SK-N-SH (cell line): ENCODE measurements at places on chromosomes 1 and 21. TPM values are rescaled to one million over a fixed set of nuclear protein-coding genes. Genes with fewer than 3 reads are reported as not detected.
A peak's percentile ranks its signal among the peaks of the same experiment; 100 is the strongest.

Gene RYR2
- polyA plus RNA-seq = under 0.01 and 0.03 TPM in 2 replicates

Gene C1orf115
- polyA plus RNA-seq = 4.0 and 4.2 TPM in 2 replicates

Gene CASQ2
- not detected in 2 replicates for polyA plus RNA-seq

Gene SLC9A1
- 5.6 and 11.4 TPM in 2 replicates for polyA plus RNA-seq

Gene IL20
- polyA plus RNA-seq = not detected in 2 replicates

Gene TDRD5
- not detected in 2 replicates for polyA plus RNA-seq

Gene OR2M3
- polyA plus RNA-seq = not detected in 2 replicates

Gene TSPEAR
- polyA plus RNA-seq = 0.03 and 0.08 TPM in 2 replicates

Gene NPR1
- polyA plus RNA-seq = 0.05 and 0.12 TPM in 2 replicates

Gene PLA2G2D
- not detected in 2 replicates for polyA plus RNA-seq

Gene KCNK2
- 12.2 and 16.2 TPM in 2 replicates for polyA plus RNA-seq

Gene WNT9A
- 0.31 and 0.36 TPM in 2 replicates for polyA plus RNA-seq

Gene OR10J1
- polyA plus RNA-seq = not detected in 2 replicates

Gene S100A7A
- not detected in 2 replicates for polyA plus RNA-seq

Gene PLPPR4
- 0.61 and 2.1 TPM in 2 replicates for polyA plus RNA-seq

- DNase-seq = no peak
Measured at GRCh38 chr1:26353976-26354820, at the start of gene CRYBG2. CRYBG2 (minus strand) TSS chr1:26354130; CDS start chr1:26346657, 7,473 bp downstream.

DNA sequence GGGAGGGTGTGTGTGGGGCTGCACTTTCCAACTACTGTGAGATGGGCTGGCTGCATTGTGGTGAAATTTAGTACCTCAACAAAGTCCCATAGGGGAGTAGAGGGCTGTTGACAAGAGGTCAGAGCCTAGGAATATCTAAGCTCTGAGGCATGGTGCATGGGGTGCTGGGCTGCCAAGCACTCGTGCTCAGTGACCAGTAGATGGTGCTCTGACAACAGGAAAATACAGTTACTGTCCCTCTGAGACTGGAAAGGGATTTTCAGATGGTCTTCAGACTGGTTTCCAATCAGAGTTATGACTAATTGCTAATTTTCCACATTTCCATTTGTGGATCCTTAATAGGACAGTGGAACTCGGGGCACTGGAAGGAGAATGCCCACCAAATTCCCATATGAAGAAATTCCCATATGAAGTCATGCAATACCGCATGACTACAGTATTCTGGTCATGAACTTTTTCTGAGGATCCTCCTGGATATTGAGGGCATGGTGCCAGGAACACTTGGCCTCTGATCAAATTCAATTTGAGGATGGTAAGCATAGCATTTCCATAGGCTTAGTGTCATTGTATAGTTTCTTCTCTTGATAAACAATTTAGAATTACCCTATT, 4.1 kb upstream of the CACNA1E start:
- DNase-seq = peak; percentile 78

- peak; percentile 61 for DNase-seq
Measured at GRCh38 chr1:245310571-245311531, 156.1 kb downstream of the KIF26B start.

- no peak for DNase-seq
Measured at GRCh38 chr1:227357927-227358302, 39.6 kb upstream of the CDC42BPA start.

DNA sequence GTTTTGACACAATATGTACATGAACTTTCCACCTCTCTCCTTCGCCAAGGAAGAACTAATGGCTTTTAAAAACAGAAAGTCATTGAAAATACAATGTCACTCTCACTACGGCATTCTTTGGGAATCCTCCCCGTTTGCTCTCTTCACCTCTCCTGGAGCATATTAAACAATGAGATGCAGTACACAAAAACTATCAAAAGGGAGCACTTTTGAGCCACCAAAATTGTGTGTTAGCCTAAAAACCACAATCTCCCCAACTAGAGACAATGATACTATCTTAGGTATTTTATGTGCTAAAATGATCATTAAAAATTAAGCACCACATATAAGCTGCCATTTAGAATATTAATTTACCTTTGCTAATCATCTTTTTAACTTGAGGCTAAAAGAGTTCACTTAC, 425.5 kb downstream of the KCTD3 start:
- peak; percentile 32 for DNase-seq

DNA sequence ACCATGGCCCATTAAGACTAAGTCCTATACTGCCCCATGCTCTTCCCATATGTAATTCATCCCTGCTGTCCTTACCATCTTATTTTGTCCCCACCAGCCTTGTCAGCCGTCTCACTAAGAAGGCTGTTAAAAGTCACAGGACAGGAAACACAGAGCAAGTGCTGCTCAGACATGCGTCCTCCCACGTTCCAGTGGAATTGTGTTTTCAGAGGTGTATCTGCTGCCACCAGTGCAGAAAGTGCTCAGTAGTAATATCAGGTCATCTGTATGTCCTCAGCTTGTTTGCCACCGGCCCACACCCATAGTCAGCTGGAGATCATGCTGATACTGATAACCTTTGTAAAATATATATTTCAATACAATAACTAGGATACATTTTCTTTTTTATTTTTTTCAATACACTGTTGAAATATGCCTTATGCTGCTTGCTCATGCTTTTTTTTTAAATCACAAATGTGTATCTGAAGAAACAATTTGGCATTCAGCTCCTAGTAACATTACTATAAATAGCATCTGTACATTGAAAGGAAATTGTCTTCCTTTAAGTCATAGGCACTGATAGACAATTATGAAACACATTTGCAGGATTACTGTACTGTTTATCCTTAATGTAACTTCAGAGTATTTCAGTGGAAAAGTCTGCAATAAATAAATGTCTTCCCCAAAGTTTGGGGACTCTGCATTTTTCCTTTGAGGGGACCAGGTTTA, 156.9 kb downstream of the EDEM3 start:
- DNase-seq = peak; percentile 12

GRCh38 chr1:60832367-60832766, 250.0 kb upstream of the NFIA start:
- no peak for DNase-seq

DNA sequence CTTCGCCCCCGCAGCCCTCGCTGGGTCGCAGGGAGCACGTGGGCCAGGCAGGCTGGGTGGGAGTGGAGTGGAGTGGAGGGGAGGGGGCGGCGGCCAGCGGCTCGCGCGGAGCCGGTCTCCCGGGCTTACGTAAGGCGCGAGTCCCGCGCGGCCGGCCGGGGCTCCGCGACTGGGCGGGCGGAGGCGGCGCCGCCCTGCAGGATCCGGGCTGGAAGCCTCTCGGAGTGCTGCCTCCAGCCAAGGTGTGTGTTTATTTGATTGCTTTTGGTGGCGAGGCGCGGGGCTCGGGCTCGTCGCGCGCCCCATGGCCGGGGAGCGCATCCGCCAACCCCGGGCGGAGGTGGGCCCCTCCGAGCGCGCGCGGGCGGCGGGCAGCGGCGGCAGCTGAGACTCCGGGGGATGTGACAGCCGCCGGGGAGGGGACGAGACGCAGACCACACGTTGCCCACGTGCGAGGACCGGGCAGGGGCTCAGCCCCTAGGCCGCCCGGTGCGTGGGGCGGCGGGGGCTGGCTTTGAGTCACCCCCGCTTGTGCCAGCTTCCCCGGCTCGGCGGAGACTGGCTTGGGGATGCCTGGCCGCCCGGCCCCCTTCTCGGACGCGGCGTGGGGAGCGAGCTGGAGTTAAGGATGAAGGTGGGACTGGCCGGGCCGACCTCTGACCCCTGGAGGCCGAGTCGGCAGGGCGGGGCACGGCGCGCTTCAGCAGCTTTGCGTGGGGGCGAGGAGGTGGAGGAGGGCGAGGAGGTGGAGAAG, 402 bp upstream of the AK4 start:
- DNase-seq = peak; percentile 83

GRCh38 chr1:243982447-243983018, 68.5 kb upstream of the ZBTB18 start:
- DNase-seq = peak; percentile 24

- no peak for DNase-seq
Measured at GRCh38 chr1:202179828-202180750, 13.5 kb upstream of the LGR6 start.

GRCh38 chr1:238377280-238377919, 486.7 kb upstream of the ZP4 start:
- DNase-seq = no peak

GRCh38 chr21:44714905-44715304, 3.5 kb upstream of the TSPEAR start:
- peak; percentile 2 for DNase-seq

GRCh38 chr1:173888749-173889148, 20.6 kb downstream of the ZBTB37 start:
- no peak for DNase-seq

GRCh38 chr1:50181027-50181663, 72.4 kb downstream of the ELAVL4 start:
- no peak for DNase-seq

- DNase-seq = no peak
Measured at GRCh38 chr21:40803101-40803500, 43.9 kb downstream of the DSCAM start.

GRCh38 chr1:228811712-228812305, 76.5 kb downstream of the RHOU start:
- no peak for DNase-seq

DNA sequence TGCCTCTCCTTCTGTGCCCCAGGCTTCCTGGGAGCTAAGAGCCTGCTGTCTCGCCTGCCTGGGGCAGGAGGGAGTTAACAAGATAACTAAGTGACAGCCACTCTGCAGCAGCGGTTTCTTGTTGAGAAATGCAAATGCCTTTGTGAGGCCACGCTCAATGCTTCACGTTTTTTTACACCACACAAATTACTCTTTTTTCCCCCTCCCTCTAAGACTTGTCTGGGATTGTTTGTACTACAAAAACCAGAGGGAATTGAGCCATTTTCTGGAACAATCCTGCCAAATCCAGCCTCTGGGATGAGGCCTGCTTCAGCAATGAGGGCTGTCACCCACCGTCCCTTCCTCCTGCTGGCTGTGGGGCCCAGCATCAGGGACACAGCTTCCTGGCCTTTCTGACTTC, 119.6 kb downstream of the ACTL8 start:
- no peak for DNase-seq

- DNase-seq = no peak
Measured at GRCh38 chr1:223312705-223313414, 51.1 kb downstream of the SUSD4 start.

DNA sequence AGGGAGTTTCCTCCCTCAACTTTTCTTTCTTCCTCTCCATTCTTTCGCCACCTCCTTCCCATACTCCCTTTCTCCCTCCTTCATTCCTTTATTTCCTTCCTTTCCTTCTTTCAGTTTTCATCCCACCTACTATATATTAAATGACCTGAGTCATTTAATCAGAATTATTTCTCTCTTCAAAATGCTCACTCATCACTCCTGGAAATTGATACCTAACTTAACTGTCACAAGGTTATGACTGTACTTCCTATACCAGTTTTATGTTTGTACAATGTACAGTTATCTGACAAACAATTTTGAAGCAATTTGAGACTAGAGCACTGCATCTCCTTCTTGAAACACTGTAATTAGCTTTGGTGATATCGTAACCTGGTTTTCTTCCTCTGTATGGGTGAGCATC, 41.4 kb downstream of the NEXN start:
- no peak for DNase-seq

DNA sequence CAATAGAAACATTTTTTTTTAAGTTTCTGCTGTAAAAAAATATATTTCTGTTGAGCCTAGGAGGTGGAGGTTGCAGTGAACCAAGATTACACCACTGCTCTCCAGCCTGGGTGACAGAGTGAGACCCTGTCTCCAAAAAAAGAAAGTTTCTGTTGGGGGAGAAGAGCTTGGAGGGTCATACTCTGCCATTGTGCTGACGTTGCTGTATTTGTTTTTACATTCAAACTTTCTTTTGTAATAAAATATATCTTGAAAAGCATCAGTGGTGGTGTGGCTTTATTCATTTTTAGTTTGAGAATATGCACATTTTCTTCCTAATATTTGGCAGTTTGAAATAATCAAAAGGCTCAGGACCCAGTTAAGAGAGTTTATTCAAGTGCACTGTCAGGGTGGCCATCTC, 64.6 kb downstream of the URB2 start:
- DNase-seq = no peak

DNA sequence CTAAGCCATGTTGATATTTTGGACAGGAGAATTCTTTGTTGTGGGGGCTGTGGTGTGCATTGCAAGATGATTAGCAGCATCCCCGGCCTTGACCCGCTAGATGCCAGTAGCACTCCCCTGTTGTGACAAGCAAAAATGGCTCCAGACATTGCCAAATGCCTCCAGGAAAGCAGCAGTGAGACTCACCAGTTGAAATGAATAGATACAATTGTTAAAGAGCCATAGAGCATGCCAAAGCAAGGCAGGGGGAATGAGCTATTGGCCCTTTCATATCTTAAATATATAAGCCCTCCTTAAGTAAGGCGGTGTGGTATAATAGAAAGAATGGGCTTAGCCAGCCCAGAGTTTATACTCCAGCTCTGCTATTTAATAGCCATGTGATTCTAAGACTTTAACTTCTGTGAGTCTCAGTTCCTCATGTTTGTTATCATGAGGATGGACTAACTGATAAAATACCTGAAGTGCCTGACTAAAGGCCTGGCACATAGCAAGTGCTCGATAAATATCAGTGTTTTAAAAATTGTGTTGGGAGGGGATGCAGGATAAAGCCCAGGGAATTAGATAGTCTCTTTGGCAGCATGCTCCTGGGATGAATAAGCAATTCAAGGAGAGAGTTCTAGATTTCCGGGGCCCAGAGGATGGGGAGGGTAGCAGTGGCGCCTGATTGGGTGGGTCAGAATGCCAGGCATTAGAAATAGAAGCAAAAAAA, 21.1 kb upstream of the RGS4 start:
- no peak for DNase-seq

- DNase-seq = peak; percentile 21
Measured at GRCh38 chr1:212104586-212105325, 69.2 kb downstream of the DTL start.

GRCh38 chr1:1678581-1679380, 13.8 kb downstream of the SLC35E2B start:
- peak; percentile 58 for DNase-seq

GRCh38 chr1:53375440-53375839, 47.6 kb upstream of the LRP8 start:
- DNase-seq = no peak

DNA sequence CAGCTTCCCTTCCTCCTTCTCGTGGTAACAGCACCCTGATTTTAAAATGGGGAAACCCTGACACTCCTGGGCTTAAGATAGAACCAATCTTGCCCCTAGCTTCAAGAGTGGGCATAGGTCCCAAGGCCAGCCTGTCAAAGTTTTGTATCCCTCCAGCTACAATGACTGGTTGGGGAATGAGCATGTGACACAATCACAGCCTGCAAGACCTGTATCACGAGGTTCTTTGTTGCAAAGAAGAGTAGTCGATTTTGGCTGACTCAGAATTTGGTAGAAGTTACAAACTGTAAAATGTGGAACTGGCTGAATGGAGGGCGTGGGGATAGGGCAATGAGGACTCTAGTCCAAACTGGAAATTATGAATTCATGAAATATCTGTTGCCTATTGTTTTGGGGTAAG, 18.7 kb downstream of the CTSK start:
- no peak for DNase-seq

GRCh38 chr1:157442065-157442464, 110.2 kb downstream of the FCRL5 start:
- no peak for DNase-seq
